ENCODE measurements at places on chromosomes 2 and 18.

DNA sequence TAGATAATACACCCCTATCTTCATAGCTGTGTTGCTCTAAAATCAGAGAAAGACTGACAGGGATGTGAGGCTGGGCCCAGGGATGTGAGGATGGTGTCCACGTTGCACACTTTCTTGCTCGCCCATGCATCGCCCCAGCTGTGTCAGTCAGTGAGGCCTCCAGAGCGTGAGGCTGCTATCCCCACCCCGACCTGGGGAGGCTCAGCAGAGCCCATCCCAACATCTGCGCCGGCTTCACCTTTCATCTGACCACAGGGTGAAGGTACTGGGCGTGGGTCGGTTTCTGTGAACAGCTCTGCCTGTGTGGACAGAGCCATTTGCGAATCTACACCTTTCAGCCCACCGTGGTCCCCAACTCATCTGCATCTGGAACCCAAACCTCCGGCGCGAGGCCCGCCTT, 255.7 kb downstream of the HDAC4 start:
- no peak for DNase-seq

- DNase-seq = no peak
Observed at GRCh38 chr2:156590085-156590739, 154.0 kb downstream of the GPD2 start.

DNA sequence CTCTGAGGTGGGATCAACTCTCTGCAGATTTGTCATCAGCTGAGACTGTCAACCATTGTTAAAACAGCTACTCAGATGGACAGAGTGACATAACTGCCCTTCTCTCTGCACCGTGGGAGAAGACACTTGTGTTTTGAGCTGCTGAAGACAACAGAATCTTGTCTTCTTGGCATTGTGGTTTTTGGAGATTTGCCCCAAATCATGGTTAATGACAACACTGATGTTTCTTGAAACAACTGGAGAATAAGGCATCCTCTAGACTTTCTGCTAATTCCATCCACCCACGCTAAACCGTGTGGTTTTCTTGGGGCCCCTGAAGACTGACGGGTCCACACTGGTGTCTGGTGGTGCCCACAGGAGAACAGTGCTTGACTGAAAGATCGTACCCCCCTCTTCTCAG, 39.5 kb downstream of the SH3BP4 start:
- DNase-seq = no peak

GRCh38 chr2:177556153-177556552, 163.6 kb downstream of the AGPS start:
- DNase-seq = no peak

GRCh38 chr18:10926621-10927161, 222.7 kb downstream of the PIEZO2 start:
- DNase-seq = no peak
